DMS79 (cell line): ENCODE measurements at places on chromosomes 12 and 14.

- no peak for DNase-seq
Observed at GRCh38 chr12:88793096-88793495, 212.8 kb upstream of the KITLG start.

GRCh38 chr14:76951166-76951565 is 77.3 kb downstream of the IRF2BPL start:
- DNase-seq = no peak

DNA sequence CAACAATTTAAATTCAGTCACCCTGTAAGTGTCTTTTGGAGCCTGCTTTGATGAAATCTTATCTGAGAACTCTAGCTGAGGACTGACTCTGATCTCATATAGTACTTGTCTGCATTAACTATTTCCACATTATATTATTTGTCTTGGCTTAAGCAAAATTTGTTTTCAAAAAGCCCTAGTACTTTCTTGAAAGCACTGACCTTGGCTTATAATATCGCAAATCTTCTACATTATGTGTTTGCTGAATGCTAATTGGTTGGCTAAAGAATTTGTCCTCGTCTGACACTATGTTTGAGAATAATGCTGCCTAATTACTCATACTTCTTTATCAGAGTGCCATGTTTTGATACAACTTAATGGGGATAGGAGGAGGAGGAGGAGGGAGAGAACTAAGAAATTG is 46.9 kb upstream of the FLRT2 start:
- DNase-seq = no peak

DNA sequence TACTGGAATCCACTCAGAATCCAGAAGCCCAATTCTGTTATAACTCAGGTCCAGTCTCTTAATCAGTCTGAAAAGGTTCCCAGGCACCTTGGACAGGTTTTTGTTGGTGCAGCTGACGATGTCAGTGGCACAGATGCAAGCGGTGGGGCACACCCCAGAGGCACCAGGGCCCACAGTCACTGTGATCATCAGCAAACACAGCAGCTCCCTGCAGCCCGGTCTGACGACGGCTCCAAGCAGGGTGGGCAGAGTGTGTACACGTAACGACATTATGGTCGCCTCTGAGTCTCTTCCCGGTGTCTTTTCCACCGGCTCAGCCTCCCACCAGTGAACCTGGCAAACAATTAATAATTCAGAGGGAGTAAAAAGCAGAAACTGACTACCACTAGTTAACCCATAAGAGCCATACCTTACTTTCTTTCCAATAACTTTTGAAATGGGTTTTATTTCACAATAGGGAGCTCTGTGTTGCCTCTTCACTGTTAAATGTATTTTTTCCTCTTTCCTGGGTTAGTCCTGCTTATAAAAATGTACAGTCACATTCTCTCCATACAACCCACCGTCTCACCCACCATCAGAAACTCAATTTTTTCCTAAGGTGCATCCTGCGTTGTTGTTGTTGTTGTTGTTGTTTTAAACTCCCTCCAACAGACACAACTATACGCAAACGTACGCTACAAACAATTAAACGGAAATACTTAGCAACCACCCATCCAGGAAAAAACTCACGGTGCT is 521 bp upstream of the PCED1B start:
- no peak for DNase-seq

- no peak for DNase-seq
Observed at GRCh38 chr14:34460841-34461240, 1.2 kb downstream of the SPTSSA start.

DNA sequence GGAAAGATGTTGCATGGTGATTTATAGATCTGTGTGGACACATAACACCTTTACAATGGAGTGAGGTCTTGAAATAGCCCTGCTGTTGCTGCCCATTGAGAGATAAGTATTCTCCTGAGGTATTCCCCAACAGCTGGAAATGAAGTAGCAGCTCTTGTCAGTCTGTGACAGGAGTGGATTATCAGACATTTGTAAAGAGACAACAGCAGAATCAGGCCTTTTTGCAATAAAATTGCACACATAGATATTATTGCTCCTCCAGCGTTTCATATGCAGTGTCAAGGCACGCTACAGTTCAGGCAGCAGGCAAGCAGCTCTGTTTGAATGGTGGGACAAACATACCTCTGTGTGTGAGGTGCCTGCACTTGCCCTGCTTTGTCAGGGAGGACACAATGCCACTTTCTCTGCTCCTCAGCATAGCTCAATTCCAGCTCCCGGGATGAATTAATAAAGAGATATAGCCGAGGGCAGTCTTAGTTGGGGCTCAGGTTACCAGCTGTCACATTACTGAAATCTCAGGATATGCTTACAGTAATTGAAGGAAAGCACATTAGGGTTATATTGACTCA is 49.4 kb downstream of the BICD1 start:
- no peak for DNase-seq

- DNase-seq = no peak
Observed at GRCh38 chr14:92716131-92716530, 32.3 kb downstream of the LGMN start.

GRCh38 chr12:126915309-126915708 is 1351.7 kb upstream of the TMEM132C start:
- no peak for DNase-seq
